ENCODE measurements at places on chromosomes 1 and 21. TPM values are rescaled to one million over a fixed set of nuclear protein-coding genes. Genes with fewer than 3 reads are reported as not detected.

GRCh38 chr1:53323316-53323715 is 4.6 kb downstream of the LRP8 start:
- no peak for DNase-seq

DNA sequence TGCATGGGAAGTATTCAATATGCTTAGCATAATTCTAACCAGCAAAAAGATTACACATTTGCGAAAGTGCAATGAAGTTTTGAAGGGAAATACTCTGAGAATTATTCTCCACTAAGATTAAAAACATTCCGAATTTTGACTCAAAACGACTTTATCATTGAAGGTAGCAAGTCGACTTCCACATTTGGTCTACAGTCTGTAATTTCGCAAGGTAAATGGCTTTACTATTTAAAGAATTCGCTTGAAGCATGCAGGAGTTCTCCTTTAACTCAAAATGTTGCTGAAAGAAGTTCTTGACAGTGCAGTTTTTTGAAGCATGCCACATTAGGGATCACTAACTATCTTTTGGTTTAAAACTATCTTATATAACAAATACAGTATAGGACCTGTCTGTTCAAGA is 161.0 kb upstream of the HP1BP3 start:
- DNase-seq: no peak

Gene DNAJC28
- total RNA-seq: 0.23 TPM

- no peak for DNase-seq
Observed at GRCh38 chr1:243890576-243890975, 40.5 kb upstream of the AKT3 start.

Gene NBPF20
- total RNA-seq: 0.48 TPM
